ENCODE measurements at places on chromosomes 4 and X.

- no peak for DNase-seq
Measured at GRCh38 chr4:40617872-40618271, 11.8 kb downstream of the RBM47 start.

GRCh38 chr4:26163425-26164362 lies 157.1 kb upstream of the RBPJ start:
- no peak for DNase-seq

DNA sequence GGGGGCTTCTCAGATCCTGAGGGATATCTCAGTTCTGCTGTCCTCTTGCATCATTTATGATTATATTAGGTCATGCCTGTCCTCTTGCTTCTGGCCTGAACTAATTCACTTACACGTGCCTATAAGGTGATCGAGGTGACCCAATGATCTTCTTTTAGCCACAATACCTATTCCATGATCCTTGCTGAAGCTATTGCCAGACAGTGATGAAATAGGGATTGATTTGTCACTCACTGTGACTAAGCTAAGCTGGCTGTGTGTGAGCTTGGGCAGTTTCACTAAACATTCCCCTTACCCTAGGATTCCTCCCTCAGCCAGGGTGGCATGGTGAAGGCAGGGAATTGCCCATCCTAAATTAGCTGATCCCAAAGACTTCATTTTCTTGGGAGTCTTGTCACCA lies 19.0 kb downstream of the HADH start:
- peak; percentile 20 for DNase-seq

DNA sequence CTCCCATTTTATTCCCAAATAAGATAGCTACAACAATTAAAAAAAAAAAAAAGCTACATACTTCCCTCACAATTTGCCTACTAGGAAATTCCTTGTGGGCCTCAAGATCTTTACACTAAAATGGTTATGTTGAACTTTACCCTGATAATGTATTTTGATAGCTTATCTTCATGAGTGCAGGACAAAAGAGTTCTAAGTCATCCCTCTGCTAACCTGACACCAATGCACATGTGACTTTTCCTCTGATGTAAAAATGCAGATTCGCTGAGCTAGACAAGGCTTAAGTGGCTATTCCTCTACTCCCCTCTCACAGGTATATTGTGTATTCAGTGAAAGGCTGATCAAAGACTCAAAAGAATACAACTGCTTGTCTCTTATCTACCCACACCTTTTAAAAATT lies 22.5 kb downstream of the ELF2 start:
- no peak for DNase-seq

- DNase-seq: no peak
Measured at GRCh38 chrX:20394451-20394850, 127.7 kb upstream of the RPS6KA3 start.

- DNase-seq: no peak
Measured at GRCh38 chr4:157818946-157819692, 353.7 kb downstream of the GASK1B start.

DNA sequence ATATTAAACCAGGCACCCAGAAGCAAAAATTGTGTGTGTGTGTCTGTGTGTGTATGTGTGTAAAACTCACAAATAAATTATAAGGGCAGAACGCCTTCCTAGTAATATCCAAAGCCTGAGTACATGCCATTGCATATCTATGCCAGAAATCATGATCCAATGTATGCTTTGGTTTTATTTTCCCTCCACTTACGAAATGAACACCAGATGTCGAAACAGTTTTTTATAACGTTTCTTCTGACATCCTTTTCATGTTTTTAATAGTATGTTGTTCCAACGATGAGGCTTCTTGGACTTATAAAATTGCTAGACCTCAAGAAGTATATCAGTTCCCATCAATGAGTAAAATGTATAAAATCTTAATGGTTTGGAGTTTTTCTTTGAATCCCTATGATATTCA lies 55.4 kb downstream of the KCNIP4 start:
- DNase-seq: no peak

GRCh38 chrX:81229229-81229628 lies 27.3 kb downstream of the SH3BGRL start:
- DNase-seq: no peak

- no peak for DNase-seq
Measured at GRCh38 chr4:120633810-120634209, 288.7 kb downstream of the PRDM5 start.

GRCh38 chr4:17701138-17701839 lies 80.1 kb downstream of the FAM184B start:
- no peak for DNase-seq

DNA sequence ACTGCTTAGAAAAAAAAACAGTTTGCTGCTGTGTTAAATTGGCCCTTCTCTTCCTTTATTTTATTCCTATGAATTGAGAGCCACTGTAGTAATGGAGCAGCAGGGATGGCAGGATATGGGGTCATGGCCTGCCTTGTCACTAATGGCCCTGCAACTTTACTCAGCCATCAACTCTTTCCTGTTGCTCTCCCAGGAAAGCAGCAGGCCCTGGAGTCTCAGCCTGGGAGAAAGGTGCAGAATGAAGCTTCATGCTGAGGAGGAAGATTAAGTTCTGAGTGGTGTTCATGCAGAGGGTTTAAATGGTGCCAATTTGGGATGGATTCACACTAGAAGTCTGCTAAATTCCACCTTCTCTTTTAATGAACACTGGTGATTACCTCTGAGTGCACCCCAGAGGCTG lies 285.6 kb downstream of the GPAT3 start:
- no peak for DNase-seq

DNA sequence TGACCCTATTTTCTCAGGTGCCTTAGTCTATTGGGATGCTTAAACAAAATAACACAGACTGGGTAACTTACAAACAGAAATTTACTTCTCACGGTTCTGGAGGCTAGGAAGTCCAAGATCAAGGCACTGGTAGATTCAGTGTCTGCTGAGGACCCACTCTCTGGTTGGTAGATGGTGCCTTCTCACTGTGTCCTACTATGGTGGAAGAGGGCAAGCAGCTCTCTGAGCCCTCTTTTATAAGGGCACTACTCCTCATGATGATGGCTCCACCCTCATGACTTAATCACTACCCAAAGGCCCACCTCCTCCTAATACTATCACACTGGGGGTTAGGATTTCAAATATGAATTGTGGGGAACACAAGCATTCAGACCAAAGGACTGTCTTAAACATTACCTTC lies 11.8 kb downstream of the SMIM14 start:
- DNase-seq: no peak

DNA sequence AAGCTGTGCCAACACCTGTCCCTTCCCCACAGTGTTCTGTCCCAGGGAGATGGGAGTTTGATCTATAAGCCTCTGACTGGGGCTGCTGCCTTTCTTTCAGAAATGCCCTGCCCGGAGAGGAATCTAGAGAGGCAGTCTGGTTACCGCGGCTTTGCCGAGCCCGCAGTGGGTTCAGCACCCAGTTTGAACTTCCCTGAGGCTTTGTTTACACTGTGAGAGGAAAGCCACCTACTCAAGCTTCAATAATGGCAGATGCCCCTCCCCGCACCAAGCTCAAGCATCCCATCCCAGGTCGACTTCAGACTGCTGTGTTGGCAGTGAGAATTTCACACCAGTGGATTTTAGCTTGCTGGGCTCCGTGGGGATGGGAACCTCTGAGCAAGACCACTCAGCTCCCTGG lies 33.3 kb upstream of the ARSJ start:
- DNase-seq: no peak

DNA sequence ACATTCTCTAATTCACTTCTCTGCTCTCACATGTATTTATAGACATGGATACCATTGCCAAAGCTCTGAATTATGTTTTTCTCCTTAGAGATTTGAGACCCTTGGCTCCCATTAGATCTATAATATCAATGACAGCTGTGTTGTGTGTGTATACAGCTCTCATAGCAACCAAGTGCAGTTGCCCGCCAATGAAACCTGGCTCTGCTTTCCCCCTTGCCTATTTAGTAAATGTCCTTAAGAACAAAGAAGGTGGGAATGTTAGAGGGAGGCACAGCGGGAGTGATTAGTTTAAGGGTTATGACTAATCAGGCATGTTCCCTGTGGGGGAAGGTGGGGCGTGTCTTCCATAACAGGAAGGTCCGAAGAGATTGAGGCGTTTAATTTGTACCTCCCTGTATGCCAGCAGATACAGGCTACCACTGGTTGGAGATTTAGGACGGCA lies 100.5 kb upstream of the TBC1D9 start:
- peak; percentile 22 for DNase-seq

DNA sequence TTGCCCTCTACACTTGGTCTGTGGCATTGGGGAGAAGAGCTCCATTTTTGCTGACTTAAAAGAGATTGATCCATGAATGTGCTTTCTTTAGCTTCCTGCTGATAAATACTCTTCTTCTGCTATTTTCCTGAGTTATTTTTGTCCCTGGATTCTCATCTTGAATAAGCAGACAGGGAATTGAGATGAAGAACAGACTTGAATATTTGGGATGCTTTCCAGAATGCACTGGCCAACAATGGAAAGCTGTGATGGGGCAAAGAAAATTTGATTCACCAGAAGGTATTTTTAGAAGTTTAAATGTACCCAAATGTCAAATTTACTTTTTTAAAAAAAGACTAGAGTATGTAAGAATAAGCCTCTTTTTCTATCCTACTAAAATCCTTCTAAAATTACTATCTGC lies 309.9 kb upstream of the PPP1R2C start:
- DNase-seq: no peak

- DNase-seq: no peak
Measured at GRCh38 chr4:140703463-140703862, 52.7 kb downstream of the TBC1D9 start.

- DNase-seq: peak; percentile 83
Measured at GRCh38 chr4:1792832-1793495, at the start of gene FGFR3. TSS of gene FGFR3 (plus strand) at chr4:1793293. CDS start at chr4:1793935, 642 bp downstream.

DNA sequence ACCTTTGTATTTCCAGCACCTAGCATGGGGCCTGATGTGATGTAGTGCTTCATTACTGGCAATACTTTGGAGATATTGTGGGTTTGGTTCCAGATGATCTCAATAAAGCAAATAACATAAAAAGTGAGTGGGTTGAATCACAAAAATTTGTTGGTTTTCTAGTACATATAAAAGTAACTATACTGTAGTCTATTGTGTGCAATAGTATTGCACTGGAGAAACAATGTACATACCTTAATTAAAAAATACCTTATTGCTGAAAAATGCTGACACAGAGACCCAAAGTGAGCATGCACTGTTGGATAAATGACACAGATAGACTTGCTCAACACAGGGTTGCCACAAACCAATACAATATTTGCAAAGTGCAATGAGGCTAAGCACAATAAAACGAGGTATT lies 17.7 kb upstream of the MGST2 start:
- no peak for DNase-seq

GRCh38 chrX:55120761-55121358 lies 32.0 kb downstream of the PAGE2 start:
- no peak for DNase-seq

DNA sequence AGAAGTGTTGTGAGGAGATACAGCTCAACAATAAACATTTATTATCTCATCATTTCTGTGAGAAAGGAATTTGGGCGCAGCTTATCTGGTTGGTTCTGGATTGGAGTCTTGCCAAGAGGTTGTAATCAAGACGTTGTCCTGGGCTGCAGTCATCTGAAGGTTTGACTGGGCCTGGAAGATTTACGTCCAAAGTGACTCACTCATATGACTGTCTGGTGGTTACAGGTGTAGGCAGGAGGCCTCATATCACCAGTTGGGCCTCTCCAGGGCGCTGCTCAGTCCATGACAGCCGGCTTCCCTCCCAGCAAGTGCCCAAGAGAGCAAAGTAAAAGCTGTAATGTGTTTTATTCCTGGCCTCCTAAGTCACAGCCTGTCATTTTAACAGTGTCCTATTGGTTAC lies 106.3 kb downstream of the USP46 start:
- no peak for DNase-seq

DNA sequence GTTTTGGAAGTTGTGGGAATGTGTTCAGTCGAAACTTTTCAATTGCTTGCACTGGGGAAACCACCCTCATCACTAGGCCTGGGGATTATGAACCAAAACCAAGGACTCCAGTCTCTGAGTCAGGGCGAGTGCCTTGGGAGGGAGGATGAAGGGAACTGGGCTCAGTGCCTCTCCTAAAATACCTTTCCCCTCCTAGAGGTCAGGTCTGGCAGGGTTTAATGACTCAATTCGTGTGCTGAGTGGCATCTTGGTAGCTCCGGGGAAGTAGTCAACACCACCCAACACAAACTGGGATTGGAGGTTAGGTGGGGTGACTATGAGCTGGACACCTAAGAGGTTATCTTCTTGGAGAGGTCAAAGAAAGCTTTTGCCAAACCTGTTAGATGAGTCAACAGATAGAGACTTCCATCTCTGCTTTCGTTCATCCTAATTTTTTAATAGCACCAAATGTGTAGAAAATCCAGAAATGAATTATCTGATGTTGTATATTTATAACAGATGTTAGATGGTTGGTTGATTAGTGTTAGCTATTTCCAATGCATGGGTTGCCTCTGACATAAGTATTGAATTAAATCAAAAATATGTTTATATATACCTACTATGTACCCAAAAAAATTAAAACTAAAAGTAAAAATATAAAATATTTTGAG lies 202.8 kb downstream of the SHROOM3 start:
- DNase-seq: peak; percentile 38

- DNase-seq: peak; percentile 51
Measured at GRCh38 chrX:69153060-69153730, 12.1 kb downstream of the PJA1 start.

- DNase-seq: no peak
Measured at GRCh38 chr4:185290656-185291055, 81.3 kb downstream of the SNX25 start.

GRCh38 chr4:155094201-155094820 lies 114.1 kb upstream of the NPY2R start:
- DNase-seq: no peak

DNA sequence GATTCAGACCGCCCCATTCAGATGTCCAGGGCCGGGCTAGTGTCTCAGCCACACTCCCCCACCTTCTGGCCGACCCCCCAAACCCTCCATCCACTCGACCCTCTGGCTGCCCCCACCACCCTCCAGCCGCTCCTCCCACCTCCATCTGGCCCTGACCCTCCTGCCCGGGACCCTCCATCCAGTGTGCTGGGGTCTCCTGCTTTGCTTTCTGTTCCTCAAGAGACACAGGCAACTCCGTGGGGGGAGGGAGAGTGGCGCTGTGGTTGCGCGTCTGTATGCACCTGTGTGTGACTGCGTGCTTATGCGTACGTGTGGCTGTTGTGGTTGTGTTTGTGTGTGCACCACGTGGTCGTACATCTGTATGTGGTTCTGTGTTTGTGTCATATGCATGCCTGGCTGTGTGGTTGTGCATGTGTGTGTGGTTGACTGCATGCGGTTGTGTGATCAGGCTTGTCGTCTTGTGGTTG lies 33.3 kb downstream of the CPLX1 start:
- DNase-seq: no peak

DNA sequence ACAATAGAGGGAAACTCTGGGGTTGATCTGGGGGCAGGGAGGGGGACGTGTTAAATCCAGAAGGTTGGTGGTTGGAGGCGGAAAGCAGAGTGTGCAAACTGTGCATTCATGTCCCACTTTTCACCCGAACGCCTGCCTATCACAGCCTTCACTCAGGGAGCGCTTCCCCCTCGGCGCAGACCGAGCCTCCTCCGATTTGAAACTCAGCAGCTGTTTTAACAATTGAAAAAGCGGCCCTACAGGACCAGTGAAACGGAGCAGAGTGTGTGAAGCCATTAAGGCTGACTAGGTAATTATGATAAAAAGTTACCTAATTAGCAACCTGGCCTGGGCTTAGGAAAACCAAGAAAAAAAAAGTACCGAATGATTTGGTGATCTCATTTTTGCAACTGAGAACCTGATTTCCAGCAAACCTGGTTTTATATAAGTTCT lies 685 bp upstream of the NDNF start:
- no peak for DNase-seq

- DNase-seq: no peak
Measured at GRCh38 chr4:57051095-57051494, 59.1 kb downstream of the IGFBP7 start.

Data from AG08395 (cell line).